Suprapubic skin (tissue), 4 donors: ENCODE measurements at places on chromosomes 13 and 19.
A peak's percentile ranks its signal among the peaks of the same experiment; 100 is the strongest.

DNA sequence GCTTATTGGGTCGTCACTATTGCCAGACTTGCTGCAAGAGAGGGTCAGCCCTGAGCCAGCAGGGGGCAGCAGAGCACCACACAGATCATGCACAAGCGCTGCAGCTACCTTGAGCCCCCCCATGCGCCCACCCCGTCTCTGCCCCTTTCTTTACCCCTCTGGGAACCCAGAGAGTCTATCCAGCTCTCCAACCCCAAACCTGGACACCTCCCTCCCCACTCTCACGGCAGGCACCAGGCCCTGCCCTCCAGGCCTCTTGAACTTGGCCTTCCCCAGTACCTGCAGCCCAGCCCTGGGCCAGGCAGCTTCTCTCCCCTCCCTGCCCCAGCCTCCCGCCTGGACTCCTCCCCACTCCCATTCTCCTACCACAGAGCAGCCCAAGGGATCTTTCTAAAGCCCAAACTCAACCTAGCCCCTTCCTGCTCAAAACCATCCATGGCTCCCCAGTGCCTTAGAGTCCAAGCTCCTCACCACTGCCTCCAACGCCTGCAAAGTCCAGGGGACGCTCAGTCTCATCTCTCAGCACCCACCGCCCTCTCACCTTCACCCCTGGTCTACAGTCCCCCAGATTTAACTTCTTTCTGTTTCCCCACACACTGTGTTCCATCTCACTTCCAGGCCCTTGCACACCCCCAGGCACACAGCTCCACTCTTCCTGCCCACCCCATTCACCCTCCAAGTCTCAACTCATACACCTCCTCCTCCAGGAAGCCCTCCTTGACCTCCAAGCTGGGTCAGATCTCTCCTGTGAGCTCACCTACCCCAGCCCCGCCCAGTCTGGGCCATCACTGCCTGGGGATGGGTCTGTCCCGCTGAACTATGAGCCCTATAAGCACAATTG lies 9.4 kb upstream of the CEACAM16 start:
- H3K27ac ChIP-seq, result no peak overlapping the region
- no peaks in the 10 kb centered on the region for H3K27me3 ChIP-seq
- H3K4me3 ChIP-seq, result no peak overlapping the region
- H3K36me3 ChIP-seq, result no peaks in the 10 kb centered on the region

GRCh38 chr13:114130131-114130836 lies 2.1 kb downstream of the RASA3 start:
- no peak for DNase-seq
- H3K27me3 ChIP-seq, result no peaks in the 10 kb centered on the region
- no peaks in the 10 kb centered on the region for H3K36me3 ChIP-seq
- H3K4me3 ChIP-seq, result peak overlapping the region; percentile 90

DNA sequence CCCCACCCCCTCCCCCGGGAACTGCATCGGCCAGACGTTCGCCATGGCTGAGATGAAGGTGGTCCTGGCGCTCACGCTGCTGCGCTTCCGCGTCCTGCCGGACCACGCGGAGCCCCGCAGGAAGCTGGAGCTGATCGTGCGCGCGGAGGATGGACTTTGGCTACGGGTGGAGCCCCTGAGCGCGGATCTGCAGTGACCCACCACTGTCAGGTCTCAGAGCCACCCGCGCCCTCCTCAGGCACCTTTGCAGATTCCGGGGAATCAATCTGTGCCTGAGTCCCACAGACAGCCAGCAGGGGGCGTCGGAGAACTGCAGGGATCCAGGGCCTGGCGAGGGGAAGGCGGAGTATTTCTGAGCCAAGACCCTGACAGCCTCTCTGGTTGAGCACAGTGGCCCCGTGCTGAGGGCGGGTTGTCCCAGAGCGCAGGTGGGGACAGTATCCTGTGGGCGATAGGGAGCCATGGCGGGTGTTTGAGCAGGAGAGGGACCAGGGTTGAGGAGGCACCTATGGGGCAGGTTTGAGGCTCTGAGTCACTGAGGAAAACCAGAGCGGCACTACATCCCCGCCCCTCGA lies 30.4 kb upstream of the CYP4F8 start:
- no peak overlapping the region for H3K27ac ChIP-seq
- peak; percentile 78 for DNase-seq
- no peak overlapping the region for H3K4me3 ChIP-seq
- no peaks in the 10 kb centered on the region for H3K36me3 ChIP-seq

GRCh38 chr13:111280681-111281585 lies 39.5 kb upstream of the TEX29 start:
- no peak overlapping the region for H3K27ac ChIP-seq
- peaks cover 80% of the 10 kb centered on the region for H3K36me3 ChIP-seq
- DNase-seq, result no peak
- H3K27me3 ChIP-seq, result no peaks in the 10 kb centered on the region
- H3K4me1 ChIP-seq, result peaks cover 19% of the 10 kb centered on the region
- H3K4me3 ChIP-seq, result no peak overlapping the region

- H3K4me3 ChIP-seq, result no peak overlapping the region
- no peak overlapping the region for H3K27ac ChIP-seq
- DNase-seq, result no peak
- peaks cover 100% of the 10 kb centered on the region for H3K36me3 ChIP-seq
- no peaks in the 10 kb centered on the region for H3K4me1 ChIP-seq
Measured at GRCh38 chr19:43923875-43924274, 11.2 kb downstream of the ZNF45 start.

DNA sequence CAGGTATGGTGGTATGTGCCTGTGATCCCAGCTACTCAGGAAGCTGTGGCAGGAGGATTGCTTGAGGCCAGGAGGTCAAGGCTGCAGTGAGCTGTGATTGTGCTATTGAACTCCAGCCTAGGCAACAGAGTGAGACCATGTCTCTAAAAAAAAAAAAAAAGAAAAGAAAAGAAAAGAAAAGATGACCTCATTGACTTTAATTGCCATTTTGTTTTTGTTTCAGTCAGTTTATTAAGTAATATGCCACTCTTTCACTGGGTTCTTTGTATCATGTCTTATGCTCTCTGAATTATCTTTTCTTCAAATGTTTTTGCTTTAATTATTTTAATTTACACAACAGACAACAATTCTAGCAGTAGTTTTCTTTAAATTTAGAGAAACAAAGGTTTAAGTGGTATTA lies 293.8 kb downstream of the TSHZ3 start:
- H3K4me1 ChIP-seq, result no peaks in the 10 kb centered on the region
- H3K27me3 ChIP-seq, result no peaks in the 10 kb centered on the region
- no peak overlapping the region for H3K4me3 ChIP-seq
- no peak for DNase-seq
